T1000 (cell line): ENCODE measurements at places on chromosomes 3 and 15.

DNA sequence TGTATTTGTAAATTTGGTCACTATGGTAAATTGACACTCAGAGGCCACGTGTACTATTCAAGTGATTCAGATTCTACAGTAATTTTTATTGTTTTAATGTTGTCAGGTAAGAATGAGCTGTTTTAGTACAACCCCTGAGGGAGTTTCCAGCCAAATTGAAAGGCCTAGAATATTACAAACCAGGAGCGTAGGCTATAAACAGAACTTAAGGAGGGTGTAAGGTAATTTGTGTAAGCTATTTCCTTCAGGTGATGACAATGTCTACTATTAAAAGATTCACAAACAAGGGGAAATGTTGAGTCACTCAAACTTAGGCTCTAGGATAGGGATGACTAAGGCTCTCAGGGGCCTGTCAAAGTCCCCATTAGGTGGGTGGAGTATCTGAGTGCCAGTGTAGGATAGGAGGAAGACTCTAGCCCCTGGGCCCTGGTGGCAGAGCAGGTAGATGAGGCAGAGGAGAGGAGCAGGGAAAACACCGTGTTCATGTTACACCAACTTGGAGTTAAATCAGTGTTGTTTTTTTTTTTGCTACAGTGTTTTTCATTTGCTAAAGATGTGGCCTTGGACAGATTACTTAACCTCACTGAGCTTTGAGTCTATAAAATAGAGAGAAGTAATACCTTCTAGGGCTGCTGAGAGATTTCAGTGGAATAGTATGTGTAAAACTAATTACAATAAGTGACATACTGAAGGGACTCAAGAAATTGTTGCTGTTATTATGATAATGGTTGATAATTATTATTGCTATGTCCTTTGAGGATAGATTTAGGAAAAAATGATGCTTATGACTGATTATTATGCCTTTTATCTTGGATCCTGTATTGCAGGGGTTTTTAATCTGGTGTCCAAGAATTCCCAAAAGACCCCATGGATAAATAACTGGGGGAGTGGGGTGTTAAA is 10.3 kb downstream of the TM4SF1 start:
- DNase-seq: peak; percentile 44

DNA sequence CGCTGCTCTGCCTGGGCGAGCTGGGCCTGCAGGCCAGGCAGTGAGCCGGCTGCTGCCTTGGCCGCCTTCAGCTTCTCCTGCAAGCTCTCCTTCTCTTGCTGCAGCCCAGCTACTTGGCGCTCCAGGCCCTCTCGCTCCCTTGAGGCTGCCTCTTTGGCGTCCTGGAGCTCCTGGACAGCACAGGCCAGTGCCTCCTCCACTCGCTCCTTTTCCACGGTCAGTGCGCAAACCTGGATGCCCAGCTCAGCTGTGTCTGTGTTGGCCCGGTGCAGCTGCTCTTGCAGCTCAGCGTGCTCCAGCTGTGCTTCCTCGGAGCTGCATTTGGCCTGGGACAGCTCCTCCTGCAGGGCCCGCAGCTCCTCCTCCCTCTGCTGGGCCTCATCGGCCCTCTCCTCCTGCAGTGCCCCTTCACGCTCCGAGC is 23.1 kb downstream of the CXCR6 start:
- no peak for DNase-seq

DNA sequence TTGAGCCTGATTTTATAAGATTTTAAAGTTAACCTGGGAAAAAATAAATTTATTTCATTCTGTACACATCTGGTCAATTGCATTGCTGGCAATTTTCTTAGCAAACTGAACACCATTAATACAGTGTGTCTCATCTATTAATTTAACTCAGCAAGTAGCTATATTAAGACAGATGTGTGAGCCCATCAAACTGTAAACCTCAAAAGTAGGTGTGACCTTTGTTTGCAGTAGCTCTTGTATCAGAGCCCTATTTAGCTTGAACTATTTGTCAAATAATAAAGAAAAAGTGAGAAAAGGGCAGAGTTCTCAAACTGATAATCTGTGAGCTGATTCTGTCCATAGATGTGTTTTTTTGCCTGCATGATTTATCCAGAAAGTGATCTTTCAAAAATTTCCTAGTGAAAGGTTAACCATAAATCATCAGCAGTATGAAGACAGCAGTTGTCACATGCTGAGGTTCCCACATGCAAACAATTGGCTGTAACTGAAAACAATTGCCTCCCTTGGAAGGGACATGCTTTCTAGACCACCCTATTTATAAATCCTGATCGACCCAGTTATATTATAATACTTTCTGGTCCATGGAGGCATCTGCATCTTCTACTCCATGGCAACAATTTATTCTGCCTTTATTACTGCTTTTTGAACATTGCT is 646.5 kb downstream of the NSUN3 start:
- DNase-seq: no peak

DNA sequence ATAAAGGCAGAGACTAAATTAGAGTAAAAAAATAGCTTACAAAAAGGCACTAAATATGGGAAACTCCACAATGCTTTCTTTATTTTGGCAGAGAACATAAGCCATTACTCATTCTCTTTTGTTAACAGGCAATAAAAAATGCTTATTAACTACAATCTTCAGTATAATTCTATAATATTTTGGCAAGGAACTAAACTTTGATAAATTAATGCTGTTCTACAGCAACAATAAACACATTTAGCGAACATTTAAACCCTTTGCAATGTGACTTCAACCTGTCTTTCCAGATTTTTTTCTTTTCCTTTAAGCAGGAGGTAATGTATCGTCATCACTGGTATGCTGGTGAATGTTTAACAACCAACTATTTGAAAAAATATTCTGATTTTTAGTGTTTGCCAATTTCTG is 42.2 kb upstream of the POU1F1 start:
- DNase-seq: no peak

- no peak for DNase-seq
These were observed 320.0 kb upstream of the ROBO1 start for GRCh38 chr3:80087767-80088166.

- DNase-seq: no peak
These were observed 165.2 kb downstream of the ISL2 start for GRCh38 chr15:76501726-76502125.

DNA sequence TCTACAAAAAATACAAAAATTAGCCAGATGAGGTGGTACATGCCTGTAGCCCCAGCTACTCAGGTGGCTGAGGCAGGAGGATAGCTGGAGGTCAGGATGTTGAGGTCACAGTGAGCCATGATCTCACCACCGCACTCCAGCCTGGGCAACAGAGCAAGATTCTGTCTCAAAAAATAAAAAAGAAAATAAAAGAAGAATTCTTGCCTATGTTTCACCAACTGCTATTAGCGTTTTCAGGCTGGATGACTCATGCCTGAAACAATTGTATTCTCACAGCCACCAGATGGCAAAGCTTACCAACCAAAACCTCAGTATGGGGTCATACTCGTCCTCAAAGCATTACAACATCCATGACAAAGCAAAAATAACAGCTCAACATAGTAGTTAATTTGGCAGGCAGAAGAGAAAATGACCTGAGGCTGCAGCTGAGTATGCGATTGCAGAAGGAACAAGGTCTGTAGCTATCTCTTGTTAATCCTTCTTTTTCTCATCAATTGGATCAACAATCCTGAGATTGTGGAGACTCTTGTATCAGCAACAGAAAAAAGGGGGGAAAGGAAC is 52.2 kb downstream of the TP53BP1 start:
- peak; percentile 67 for DNase-seq

GRCh38 chr3:152209060-152209459 is 59.7 kb upstream of the MBNL1 start:
- DNase-seq: no peak

DNA sequence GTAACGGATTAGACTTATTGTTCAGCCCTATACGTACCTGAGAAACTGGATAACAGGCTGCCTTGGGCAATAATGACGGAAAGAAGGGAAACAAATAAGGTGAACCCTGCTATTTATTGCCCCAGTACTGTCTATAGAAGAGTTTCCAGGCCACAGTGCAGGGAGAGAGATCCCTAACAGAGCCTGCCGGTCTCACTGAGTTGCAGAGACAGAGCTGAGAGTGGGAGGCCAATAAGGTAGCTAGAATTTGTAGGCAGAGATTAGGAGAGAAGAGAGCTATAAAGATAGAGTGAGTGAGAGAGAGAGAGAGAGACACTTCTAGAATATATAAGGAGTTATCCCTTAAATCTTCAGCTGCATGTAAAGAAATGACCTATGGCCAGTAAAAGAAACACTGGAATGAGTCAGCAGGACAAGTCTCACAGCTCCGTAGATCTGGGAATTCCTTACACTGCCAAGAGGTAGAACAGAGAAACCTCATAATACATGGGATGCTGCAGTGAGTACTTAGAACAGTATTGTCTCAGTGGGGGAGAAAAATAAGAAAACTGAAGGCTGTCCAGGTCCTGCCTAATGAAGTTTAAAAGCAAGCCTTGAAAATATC is 51.8 kb downstream of the ST3GAL6 start:
- no peak for DNase-seq

GRCh38 chr3:188824566-188824965 is 347.2 kb upstream of the TPRG1 start:
- DNase-seq: no peak

DNA sequence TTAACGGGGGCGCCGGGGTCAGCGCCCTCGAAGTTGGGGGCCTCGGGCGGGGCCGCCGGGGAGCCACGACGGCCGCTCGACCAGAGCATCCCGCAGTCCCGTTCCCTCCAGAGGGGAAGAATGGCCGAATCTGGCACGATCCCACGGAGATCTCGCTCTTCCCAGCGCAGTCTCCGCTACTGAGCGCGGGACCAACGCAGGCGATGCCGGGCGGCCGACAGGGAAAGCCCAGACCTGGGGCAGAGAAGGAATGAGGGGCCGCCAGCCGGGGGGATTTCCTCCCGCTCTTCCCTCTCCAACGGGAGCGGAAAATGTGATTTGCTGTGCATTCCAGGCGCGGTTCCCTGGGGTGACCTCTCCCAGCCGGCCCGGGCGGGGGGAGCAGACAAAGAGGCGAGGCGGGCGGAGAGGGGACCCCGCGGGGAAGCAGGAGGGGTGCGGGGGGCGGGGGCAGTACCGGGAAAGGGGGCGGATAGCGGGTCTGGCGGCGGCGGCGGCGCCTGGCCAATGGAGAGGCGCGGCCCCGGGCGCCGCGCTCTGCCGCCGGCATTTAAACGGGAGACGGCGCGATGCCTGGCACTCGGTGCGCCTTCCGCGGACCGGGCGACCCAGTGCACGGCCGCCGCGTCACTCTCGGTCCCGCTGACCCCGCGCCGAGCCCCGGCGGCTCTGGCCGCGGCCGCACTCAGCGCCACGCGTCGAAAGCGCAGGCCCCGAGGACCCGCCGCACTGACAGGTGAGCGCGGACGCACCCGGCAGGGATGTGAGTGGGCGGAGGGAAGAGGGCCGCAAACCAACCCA is at the start of gene GREM1:
TSS of gene GREM1 (plus strand) at position 579 of the 801 bp plus-strand sequence. CDS start 12,687 bp downstream, outside the sequence.
- DNase-seq: no peak

GRCh38 chr3:51340013-51340829 is 44.9 kb upstream of the MANF start:
- peak; percentile 86 for DNase-seq

GRCh38 chr15:80154336-80154735 is 1.5 kb downstream of the FAH start:
- no peak for DNase-seq

- DNase-seq: no peak
These were observed 728.9 kb upstream of the DPPA4 start for GRCh38 chr3:110066206-110066605.

DNA sequence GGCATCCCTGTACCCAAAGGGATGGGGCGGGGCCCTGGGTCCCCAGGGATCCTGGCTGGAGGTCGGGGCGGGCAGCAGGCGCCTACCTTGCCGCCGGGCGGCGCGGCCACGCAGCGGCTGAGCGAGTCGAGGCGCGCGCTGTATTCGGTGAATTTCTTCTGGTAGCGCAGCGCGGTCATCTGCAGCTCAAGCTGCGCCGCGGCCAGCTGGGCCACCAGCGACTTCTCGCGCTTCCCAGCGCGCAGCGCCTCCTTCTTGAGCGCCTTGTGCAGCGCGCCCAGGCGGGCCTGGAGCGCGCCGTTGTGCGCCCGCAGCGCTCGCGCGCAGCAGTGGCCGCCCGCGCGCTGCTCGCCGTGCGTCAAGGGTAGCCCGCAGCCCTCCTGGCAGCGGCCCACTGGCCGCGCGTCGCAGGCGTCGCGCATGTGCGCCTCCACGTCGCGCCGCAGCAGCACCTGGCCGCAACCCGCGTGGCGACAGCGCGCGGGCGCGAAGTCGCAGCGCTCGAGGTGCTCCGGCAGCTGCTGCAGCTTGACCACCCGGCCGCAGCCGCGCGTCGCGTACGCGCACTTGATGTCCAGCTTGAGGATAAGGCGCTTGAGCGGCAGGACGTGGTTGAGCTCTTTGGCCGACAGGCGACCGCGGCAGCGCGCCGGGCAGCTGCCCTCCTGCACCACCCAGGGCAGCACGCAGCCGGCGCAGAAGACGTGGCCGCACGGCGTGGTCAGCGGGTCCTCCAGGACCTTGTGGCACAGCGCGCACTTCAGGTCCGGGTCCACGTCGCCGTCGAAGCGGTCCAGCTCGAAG is 522 bp downstream of the PDZRN3 start:
- peak; percentile 56 for DNase-seq

DNA sequence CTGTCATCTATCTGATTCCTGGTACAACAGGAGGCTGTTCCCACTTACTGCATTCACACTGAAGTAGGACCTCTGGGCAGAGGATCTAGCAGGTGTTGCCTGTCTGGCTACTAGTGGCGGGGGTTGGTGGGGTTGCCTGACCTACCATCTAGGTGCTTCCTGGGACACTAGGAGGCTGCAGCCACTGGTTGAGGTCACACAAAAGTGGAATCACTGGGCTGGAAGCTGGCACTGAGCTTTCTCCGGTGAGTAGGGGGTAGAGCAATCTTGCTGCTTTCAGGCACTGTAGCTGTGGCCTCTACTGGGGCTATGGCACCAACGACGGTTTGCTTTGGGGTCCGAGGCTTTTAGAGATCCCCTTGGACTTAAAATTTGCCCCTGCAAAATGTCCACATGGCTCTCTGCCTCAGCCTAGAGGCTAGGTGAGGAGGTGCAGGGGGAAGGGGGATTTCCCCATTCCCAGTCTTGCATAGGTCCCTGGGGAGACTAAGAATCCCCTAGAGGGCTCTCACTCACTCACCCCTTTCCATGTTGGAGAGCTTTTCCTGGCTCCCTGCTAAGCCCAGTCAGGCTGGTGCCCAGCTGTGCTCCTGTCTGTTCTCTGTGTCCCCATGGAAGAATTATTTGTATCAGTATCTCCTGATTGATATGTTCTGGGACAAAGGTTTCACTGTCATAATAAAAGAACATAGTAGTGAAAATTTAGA is 397.7 kb upstream of the EPHA6 start:
- no peak for DNase-seq

DNA sequence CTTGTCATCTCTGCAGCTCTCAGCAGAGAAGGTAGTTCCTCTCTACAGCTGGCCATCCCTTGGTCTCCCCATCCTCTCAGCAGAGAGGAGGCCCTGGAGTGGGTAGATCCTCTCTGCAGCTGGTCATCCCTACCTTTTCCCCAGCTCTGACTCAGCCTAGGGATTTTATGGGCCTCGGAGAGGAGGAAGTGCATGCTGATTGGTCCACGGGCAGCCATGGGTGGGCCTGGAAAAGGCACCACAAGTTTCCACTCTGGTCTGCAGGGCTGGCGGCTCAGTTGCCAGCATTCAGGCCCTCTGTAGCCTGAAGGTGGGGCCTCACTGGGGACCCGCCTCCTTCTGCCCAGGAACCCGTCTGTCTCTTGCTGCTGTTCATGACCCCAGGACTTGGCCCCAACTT is 36.9 kb downstream of the NR1D2 start:
- no peak for DNase-seq

GRCh38 chr3:32991781-32992180 is 40.3 kb downstream of the CCR4 start:
- DNase-seq: no peak

- DNase-seq: no peak
These were observed at the start of gene EPB42 for GRCh38 chr15:43220991-43221403. EPB42 (minus strand) TSS chr15:43221018; CDS start chr15:43220825, 193 bp downstream.
